AG10803 (cell line): ENCODE measurements at places on chromosomes 3 and 15.

DNA sequence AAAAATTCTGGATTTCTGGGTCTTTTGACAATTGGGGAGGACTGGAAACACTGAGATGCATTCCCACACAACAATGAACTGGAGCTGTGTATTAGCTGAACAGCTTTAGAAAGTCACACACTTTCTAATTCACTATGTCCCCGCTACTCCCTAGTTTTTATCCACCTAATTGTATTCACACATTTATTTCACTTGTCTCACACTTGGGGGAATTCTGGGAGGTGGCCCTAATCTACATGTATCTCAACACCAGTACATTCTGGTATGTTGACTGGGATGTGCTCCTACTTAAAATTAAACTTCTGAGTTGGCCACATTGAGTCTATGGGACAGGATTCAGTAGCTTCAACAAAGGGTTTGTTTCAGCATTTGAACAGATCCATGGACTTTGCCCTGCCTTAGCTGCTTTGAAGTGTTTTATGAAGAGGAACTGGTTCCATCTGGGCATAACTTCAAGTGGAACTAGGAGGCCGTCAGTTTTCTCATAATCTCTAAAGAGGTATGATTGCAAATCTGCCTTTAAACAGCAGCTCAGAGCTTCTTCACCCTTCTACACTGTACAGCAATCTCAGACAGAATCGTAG, 106.5 kb upstream of the CMC1 start:
- no peak for DNase-seq

GRCh38 chr15:38201714-38202113, 50.9 kb upstream of the SPRED1 start:
- DNase-seq: no peak

DNA sequence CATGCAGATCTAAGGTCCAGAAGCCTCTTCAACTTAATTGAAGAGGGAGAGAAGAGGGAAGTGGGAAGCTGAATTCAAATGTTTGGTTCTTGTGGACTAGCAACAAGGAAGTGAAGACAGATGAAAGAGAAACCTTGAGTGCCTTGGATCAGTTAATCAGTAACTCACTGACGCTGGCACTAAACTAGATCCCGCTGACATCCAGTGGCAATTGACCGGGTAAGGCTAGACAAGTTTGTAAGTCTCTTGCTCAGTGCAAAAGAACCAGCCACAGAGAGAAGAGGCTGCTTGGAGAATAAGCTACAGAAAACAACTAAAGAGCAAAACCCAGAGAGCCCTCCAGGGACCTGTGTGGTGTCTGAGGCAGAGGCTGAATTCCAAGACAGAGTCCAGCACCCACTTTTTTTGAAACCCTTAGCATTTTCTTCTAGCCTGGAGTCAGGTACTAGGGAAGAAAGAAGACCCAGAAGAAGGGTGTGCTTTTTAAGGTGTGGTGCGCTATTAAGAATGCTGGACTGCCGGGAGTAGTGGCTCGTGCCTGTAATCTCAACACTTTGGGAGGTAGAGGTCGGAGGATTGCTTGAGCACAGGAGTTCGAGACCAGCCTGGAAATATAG, 6.9 kb downstream of the PLCH1 start:
- DNase-seq: no peak

- no peak for DNase-seq
Observed at GRCh38 chr15:80732167-80732566, 37.1 kb downstream of the ABHD17C start.

- DNase-seq: peak; percentile 60
Observed at GRCh38 chr3:105613120-105613519, 246.4 kb downstream of the ALCAM start.

GRCh38 chr3:11323813-11324212, 51.6 kb downstream of the ATG7 start:
- DNase-seq: peak; percentile 55

GRCh38 chr15:39616731-39617455, 36.0 kb downstream of the THBS1 start:
- DNase-seq: no peak

DNA sequence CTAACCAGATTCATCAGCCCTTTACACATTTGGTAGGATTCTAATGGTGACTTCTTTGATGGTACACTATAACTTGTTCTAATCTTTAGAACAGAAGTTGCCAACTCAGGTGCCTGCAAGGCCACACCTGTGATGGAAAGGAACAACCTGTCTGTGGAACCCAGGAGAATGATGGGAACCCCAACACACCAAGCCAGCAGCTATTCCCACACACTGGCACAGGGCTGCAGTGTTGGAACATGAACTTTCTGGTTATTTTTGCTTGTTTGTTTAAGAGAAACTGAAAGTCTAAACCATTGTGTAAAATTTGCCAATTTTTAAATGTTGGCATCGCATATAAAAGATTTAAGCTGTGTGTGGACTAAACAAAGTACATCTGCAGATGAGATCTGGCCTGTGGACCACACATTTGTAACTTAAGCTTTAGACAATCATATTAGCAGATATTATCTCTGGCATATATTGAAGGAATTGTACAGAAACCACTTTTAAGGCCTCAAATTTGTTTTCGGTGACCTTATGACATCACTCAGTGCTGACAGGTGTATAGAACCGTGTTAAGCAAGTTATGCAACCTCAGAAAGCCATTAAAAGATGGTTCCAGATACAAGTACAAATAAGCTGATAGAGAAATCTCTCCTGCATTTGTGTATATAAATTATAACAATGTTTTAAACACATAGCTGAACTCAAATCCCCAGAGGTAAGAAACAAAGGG, 242.9 kb downstream of the SLC9A9 start:
- DNase-seq: no peak
